D721Med (cell line): ENCODE measurements at places on chromosomes 2 and 18.

DNA sequence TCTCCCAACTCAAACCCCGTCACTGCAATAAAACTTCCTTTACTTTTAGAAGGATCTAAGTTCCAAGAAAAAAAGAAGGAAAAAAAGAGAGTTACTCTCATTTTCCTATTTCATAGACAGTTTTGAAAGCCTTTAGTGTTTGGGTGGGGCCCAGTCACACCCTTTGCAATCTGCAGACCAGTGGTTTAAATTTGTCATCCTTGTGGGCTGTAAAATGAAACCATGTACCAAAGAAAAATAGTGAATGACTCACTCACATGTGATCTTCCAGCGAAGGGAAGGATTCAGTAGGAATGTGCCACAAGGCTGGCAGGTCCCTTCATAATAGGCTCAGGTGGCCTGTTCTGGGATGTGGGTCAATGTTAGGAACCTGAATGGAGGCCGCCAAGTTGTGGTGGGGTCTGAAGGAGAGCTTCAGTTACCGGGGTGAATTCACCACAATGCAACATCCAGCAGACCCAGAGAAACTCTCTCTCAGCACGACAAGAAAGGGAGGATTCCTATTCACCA, 28.3 kb downstream of the ANXA4 start:
- DNase-seq: no peak

GRCh38 chr18:7844418-7844817, 277.3 kb downstream of the PTPRM start:
- DNase-seq: no peak

DNA sequence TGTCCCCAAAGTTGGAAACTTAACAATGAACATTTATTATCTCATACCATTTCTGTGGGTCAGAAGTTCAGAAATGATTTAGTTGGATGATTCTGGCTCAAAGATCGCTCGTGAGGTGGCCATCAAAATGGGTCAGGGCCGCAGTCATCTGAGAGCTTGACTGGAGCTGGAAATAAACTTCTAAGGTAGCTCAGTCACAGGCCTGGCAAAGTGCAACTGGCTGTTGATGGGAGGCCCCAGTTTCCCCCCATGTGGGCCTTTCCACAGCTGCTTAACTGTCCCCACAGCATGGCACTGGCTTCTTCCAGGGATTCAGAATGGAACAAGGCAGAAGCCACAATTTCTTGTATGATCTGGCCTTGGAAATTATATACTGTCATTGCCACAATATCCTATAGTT, 200.1 kb upstream of the RAB12 start:
- no peak for DNase-seq

DNA sequence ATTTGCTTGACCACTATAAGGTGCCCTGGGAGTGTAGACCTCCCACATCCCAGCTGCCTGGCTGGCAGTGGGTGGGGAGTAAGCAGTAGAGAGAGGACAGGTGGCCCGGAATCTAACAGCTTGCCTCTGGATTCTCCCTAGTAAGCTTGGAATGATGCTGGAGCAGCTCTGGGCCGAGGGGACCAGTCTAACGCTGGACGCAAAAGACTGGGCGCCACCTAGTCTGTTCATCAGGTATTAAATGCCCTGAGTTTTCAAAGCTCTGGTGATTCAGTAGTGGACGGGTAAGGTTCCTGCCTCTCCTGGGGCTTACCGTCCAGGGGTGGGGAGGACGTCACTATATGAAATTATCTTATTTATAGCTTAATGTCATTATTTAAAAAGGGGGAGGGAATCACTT, 648 bp upstream of the LYPD6B start:
- no peak for DNase-seq

DNA sequence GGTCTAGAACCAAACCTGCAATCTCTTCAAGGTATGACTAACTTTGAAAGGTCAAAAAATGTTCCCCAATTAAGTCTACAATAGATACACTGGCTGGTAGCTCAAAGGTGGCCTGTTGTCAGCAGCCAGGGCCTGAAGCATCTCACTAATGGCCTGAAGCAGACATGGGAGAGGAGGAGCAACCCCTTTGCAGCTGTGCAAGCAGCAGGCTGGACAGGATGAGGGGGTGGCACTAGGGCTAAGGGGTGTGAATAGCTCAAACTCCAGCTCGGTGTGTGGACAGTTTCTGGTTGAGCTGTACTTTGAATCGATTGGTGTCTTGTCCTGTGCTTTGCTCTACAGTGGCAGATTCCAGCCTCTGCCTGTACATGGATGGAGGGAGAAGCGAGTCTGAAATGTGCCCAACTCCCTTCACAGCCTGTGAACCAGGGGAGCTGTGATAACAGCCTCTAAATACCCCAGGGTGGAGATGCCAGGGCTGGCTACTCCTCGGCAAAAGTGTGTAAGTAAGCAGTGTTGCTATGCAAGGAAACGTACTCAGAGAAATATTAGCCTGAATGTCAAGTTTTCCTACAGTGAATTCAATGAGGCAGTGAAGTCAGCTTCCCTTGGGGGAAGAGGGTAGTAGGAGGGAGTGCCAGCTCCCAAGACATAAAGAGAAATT, 34.7 kb upstream of the DTNB start:
- DNase-seq: no peak

- no peak for DNase-seq
These were observed 659.3 kb upstream of the FANCL start for GRCh38 chr2:58900246-58901027.

DNA sequence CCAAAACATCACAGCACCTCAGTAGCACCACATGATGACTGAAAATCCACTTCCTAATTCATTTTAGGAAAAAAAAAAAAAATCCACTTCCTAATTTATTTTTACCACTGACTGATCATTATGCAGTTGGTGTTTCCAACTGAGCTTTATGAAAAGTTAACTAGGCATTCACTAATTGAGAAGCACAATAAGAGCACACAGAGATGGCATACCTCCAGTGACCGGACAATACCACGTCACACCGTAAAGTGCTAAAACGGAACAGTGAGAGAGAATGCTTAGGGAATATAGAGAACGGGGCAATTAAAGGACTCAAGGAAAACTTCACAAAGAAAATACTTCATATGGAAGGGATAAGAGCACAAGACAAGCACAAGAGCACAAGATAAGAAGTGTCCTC, 212.5 kb downstream of the NBAS start:
- no peak for DNase-seq

- no peak for DNase-seq
These were observed 73.3 kb upstream of the KLF7 start for GRCh38 chr2:207238831-207239701.

DNA sequence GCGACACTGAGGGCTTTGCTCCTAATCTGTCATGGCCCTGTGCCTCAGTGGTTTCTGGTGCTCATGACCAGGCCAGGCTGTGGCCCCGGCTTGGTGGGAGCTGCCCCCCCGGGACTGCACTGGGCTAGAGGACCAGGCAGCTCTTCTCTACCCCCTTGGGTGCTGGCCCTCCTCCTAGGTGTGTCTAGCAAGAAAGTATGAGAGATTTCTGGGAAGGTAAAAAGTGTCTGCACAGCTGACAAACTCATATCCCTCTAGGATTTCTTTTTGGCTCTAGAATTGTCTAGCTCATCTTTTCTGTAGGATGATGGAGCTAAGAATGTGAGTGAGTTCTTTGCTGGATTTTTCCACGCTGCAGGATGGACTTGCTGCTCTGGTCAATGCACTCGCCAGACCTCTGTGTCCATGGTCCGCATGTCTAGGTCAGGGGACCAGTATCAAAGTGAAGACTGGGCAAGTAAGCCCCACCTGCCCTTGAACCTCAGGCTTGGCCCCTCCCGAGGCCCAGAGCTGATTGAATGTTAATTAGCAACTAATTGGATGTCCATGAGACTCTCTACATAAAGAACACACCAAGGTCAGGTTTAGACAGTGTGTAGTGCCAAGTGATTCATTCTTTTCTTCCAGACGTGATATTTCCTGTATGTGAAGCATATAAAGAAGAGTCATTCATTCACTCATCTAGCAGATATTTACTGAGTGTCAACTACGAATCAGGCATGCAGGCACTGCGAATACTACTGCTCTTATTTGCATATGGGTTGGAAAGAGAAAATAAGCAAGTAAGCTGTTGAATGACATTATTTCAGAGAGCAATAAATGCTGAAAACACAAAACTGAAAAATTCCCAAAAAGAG, 15.6 kb upstream of the PSD4 start:
- DNase-seq: no peak
